ENCODE measurements at places on chromosomes 2 and 18.

DNA sequence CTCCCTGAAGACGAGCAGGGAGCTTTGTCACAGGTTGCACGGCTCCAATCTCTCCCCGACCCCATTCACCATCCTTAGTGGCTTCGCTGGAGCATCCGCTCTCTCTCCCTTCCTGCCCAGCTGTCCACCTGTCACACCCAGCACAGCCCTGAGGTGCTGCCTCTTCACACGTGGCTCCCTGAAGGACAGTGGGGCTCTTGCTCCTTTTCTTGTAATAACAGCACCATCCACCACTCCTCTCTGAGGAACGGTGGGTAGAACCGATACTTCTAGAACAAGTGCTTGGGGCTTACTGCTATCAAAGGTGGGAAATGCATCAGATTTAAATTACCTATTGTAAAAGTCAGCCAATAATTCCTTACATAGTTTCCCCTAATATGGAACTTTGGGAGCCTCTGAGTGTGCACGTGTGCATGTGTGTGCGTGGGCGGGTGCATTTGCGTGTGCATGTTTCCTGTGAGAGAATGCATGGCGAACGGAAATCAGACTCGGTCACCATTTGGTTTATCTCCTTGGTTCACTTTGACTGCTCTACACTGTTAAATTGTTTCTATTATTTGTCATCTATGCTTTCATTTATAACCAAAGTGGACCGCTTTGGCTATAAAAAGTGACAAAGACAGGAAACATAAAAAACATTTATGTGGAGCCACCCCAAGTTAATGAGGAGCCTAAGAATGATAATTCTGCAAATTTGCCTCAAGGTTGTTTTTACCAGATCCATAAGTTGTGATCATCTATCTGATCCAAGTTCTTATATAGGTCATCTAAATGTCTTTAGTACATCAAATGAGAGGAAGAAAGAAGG is 39.1 kb downstream of the KLHL29 start:
- no peak for DNase-seq

DNA sequence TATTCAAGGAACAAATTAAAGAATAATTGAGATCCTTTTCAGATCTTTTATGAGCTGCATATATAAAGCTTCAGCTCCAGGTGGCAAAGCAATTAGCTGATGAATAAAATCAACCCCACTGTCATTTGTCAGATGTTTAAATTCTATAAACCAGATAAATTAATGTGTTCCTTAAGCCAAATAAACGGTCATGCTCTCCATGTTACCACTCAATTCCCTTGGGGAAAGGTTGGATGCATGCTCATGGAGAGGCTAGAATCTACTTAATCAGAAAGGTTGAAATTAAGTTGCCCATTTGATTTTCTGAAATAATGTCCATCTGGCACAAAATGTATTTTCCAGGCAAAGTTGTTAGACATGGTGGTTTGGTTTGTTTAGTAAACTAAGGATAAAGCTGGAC is 282.5 kb upstream of the SPRED2 start:
- DNase-seq: no peak

DNA sequence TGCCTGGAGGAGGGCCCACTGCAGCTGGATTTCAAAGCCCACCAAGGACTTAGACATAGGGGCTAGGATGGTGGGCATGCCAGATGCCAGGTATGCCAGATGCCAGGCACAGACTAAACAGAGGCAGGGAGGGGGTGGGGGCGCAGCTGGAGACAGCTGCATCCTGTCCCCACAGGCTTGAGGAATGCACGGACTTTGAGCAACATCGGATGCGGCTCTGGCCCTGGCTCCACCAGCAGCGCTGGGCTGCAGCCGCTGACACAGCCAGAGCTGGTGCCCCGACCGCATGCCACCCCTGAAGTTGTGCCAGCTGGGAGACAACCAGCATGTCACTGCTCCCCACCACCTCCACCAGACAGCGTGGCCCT is 39.5 kb downstream of the AQP12A start:
- no peak for DNase-seq

GRCh38 chr2:80392441-80392840 is 87.9 kb upstream of the LRRTM1 start:
- no peak for DNase-seq

DNA sequence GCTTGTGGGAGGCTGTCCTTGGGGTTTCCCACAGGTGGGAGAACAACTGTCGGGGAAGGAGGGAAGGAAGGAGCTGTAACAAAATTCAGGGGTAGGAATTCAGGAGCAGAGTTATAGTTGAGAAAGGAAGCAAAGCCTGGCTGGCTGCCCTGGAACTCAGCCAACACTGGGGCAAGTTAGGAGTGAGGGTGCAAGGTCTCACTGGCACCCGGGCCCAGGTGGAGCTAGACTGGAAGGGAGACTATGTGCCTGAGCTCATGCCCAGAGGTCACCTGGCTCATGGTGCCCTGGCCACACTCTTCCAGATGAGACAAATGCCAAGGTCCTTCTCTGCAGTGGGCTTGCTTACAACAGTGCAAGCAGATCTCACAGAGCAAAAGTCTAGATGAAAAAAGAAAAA is 75.6 kb upstream of the ARHGAP28 start:
- no peak for DNase-seq
